Hematopoietic multipotent progenitor cell (in vitro differentiated cells): ENCODE measurements at places on chromosomes 1 and 21. TPM values are rescaled to one million over a fixed set of nuclear protein-coding genes. Genes with fewer than 3 reads are reported as not detected.

KCNQ4 gene
- 0.54 TPM for total RNA-seq

DNA sequence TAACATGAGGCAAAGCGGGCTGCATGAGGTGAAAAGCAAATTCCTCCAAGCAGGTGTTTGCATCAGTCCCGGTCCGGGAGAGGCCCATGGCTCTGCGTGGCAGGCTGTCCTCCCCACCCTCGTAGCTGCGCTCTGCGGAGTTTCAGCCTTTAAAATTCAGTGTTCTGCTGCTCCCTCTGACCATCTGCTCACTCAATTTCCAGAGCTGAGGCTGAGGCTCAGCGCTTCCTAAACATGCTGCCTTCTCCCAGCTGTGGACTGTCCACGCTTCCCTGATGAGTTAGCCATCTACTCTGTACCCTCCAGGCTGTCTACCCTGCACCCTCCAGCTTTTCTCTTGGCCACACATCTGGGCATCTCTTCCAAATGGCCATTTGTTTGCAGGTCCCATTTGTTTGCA lies 87.7 kb downstream of the KCNJ6 start:
- no peak for DNase-seq

GRCh38 chr1:218345673-218346390 lies 696 bp downstream of the TGFB2 start:
- no peak for DNase-seq

- DNase-seq, result no peak
Measured at GRCh38 chr1:158019171-158019868, 25.9 kb downstream of the KIRREL1 start.

GRCh38 chr1:235910357-235911299 lies 43.9 kb upstream of the LYST start:
- no peak for DNase-seq

DNA sequence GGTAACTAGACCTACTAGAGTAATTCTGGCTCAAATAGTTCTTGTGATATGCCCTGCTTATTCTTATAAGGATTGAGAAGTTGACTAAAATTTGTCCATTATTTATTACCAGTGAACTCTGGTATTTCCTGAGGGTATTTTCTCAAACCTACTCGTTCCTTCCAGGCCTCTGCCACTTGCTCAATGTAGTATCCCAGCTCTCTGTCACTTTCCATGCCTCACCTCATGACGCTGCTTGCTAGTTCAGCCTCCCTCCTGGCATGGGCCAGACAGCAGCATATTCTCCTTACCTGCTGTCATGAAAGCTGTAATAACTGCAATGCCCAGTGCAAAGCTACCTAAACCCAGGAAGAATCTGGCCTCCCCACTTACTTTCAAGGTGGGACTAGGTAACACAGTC lies 602.9 kb upstream of the ADAMTS5 start:
- DNase-seq, result no peak

DNA sequence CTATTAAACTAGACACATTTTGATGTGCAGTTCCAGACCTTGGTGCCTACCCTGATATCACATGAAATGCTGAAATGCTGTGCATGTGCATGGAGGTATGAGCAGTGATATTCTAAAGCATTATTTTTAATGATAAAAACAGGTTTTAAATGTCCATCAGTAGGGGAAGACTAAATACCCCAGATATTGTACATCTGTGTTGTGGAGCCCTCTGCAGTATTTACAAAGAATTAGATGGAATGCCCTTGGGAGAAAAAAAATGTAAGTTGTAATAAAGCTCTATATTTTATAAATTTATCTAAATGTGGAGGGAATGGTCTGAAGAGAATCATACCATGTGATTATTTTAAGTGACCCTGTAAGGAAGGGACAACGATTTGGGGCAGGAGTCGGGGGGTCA lies 39.1 kb upstream of the IGSF5 start:
- no peak for DNase-seq

DNA sequence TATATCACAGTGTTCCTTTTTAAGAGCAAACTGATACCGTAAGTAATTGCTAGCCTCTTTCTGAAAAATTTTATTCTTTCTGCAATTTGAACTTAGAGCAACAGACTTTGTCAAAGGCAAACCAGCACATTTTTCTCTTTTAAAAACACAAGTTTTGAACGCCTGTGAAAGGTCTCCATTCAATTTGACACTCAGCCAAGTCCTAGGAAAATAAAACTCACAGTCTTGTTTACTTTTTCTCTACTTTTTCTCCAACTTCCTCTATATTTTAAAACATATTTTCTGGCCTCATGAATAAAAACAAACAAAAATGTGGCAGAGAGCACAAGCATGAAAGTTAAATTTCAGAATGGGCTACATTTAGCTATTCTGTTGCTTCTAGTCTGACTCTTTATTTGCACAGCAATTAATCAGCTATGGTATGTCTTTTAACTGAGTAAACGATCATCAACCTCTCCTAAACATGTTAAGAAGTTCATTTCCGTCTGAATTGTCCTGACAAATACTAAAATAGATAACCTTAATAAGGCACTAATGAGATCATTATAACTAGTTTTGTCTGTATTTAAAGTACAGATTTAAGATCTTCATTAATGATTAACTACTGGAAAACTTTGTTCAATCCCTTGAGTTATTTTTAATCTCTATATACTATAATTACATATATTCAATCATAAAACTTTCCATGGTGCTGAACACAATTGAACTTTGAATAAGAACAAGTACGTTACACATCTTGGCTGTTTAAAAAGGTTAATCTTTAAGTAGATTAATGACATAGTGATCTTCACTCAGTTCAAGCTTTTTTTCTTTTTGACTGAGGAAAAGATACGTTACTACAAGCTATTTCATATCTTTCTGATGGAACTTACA lies 550.6 kb downstream of the PTBP2 start:
- DNase-seq, result no peak
